ENCODE measurements at places on chromosomes 1 and 21.
A peak's percentile ranks its signal among the peaks of the same experiment; 100 is the strongest.

GRCh38 chr21:14547834-14548513 lies 1.9 kb upstream of the SAMSN1 start:
- DNase-seq = no peak

DNA sequence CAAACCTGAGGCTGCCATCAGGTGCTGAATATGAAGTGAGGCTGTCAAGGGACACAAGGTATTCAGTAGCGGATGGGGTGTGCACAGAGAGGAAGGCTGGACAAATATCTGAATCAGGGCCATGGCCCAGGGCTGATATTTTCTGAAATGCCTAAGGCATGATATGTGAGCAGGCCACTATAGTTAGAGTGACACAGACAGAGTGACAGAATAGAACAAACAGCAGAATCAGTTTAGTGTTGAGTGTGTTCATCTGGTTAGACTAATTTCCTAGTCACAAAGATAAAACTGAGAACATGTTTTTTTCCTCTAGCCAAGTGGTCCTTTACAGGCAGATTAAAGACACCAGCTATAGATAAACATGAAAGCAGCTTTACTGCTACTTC lies 3.9 kb downstream of the OVAAL start:
- DNase-seq = no peak

DNA sequence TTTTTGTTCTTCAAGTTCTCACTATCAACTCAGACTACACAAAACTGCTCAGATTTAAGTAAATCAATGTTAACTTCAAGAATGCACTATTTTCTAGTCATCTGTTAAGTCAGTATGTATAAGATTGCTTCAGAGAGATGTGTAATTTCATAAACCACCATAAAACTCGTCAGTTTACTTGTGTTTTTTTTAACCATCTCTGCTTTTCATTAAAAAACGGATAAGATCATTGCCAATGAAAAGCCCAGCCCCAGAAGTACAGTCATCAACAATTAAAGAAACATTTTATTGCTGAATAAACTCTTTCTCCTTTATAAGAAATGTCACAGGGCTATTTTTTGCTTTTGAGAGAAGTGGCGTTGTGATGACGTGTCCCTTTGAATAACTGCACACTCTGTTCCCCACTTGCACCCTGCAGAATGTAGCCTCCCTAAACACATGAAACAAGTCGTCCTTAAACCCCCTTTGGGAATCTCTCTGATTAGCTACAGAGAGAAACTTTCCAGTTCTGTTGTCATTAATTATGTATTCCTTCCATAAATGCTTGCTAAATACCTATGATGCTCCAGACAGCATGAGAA lies 202.7 kb upstream of the FOXD3 start:
- DNase-seq = no peak

DNA sequence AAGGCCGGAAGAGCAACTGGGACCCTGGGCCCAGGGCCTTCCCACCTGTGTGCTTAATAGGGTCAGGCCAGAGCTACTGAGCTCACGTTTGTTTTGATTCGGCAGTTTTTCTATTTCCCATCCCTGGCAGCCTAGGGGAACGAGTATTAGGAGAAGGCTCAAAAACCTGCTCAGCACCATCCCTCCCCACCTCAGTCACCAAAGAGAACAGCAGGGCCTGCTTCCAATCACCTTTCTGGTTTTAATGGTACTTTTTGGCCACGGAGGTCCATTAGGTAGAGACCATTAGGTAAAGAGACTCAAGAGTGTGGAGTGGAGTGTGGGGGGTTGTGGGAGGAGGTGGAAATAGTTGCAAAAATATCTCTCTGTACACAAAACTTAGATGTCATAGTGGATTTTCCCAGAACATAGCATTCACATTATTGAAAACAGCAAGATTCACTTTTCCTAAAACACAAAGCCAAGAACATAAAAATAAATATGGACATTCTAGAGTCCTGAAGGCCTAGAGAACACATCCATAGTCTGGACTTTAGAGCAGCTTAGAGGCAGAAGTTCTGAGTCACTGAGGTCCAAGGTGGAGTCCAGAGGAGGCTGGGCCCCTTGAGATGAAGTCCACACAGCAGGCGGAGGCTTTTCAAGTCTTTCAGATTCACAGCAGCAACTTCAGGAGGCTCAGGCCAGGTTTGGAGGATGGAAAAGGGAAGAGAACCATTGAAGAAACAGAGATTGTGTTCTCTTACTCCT lies 19.5 kb downstream of the NUAK2 start:
- peak; percentile 66 for DNase-seq

GRCh38 chr1:83787246-83787998 lies 211.5 kb downstream of the TTLL7 start:
- DNase-seq = no peak

GRCh38 chr1:68046423-68046822 lies 4.0 kb downstream of the DIRAS3 start:
- DNase-seq = no peak

GRCh38 chr21:45075596-45076244 lies 1.3 kb downstream of the ADARB1 start:
- no peak for DNase-seq

DNA sequence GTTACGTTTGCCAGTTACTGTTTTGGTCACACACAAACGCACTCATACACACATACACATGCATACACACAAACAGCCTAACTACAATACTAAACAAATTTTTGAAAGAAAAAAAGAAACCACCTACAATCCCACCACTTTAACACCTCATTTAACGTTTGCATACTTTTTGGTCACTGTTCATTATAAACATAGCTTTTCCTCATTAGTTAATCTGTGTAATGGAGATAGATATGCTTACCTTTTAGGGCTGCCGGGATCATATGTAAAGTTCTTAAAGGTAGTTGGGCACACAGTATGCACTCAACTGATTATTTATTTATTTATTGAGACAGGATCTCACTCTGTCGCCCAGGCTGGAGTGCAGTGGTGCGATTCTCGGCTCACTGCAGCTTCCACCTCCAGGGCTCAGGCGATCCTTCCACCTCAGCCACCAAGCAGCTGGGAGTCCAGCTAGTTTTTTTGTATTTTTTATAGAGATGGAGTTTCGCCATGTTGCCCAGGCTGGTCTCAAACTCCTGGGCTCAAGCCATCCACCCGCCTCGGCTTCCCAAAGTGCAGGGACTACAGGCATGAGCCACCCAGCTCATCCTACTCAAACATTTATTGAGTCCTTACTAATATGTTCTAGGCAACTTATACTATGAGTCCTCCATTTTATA lies 677 bp upstream of the BCL10 start:
- no peak for DNase-seq

DNA sequence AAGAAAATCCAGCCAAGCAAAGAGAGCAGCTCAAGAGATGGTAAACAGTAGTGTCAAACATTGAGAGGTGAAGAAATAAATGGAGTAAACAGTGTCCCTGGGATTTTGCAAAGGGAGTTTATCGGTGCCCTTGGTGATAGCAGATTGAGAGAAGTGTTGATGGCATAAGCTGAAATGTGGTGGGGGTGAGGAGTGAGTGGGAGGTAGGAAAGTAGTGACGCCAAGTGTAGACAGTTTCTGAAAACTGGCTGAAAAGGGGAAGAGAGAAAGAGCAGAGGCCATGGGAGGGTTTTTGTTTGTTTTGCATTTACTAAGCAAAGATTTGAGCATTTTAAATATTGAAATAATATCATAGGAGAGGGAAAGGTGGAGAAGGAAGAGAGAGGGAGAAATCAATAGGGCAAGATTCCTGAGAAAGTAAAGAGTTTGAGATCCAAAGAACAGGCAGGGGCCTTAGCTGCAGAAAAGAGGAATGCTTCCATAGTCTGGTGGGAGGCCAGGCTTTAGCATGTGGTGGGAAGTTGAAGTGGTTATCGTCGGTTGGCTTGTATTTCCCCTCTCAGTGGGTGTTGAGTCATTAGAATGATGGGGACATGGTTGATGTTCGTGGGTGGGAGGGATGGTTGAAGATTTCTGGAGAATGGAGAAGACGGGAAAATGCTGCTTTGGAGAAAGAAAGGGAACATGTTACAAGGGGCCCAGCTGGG lies 26.8 kb upstream of the RASAL2 start:
- DNase-seq = no peak

GRCh38 chr1:154222918-154223317 lies 2.2 kb downstream of the UBAP2L start:
- DNase-seq = no peak

DNA sequence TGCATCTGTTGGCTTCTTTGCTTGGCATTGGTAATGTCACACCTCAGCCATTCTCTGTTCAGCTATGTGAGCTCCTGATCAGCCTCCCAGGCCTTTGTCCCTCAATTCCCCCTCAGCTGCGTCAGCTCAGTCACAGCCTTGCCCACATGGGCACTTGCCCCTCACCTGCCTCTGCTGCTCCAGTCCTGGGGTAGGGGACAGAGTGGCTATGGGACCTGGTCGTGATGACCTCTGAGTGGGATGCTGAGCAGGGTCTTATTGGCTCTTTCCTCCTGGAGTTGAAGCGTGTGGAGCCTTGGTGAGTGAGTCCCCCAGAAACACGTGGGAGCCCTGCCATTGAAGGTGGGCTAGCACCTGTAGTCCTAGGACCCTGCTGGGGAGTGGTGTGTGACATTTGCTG lies 61.4 kb upstream of the TLR5 start:
- DNase-seq = no peak

- no peak for DNase-seq
Observed at GRCh38 chr1:11616766-11617165, 37.5 kb downstream of the FBXO2 start.

- no peak for DNase-seq
Observed at GRCh38 chr1:38241594-38242334, 195.2 kb upstream of the POU3F1 start.

DNA sequence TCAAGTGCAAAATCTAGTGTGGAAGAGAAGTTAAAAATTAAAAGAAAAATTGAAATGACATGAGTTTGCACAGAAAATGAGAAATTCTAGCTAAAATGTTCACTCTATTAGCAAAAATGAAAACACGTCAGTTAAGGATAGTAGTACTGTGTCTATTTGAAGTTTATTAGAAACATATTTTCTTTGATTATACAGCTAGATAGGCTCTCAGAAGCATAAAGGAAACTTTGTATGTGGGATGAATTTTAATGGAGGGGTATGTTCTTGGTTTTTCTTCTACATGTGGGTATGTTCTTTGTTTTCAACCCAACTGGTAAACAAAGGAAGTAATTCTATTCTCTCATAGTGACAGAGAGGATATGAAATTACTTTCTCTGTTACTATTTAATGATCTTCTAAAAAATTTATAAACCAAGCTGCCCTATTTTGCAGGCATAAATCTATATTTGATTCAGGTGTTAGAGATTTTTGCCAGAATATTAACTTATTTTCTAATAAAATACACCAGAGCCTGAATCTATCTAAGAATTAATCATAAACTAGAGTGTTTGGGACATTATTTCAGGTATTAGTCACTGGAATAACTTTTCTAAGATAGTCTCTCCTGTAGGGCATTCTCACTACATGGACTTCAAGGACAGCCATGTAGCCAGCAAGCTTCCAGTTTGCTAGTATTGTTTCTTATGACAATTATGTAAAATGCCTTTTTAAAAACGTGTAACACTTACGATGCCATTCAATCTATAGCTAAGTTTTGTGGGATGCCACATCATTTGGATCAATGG lies 15.8 kb downstream of the GPSM2 start:
- peak; percentile 43 for DNase-seq

DNA sequence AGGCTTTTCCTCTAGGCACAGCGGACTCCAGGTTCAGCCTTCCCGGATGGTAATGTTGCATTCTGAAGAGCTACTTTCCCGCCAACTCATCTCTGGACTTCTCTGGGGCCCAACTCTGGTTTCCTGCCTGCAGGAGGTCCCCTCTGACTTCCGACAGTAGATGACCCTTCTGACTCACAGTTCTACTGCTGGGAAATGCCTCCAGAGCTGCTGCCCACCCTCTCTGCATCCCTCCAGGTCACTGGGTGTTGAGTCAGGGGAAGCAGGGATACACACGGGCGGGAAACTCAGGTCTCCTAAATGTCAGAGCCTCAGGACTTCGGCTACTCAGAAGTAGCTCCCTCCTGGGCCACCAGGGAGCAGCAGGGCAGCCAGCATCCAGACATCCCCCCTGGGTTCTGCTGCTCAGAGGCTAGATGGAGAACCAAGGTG lies 2.1 kb upstream of the KIF21B start:
- peak; percentile 84 for DNase-seq

- DNase-seq = no peak
Observed at GRCh38 chr1:41097105-41097504, 75.6 kb upstream of the SLFNL1 start.

GRCh38 chr1:99727575-99728185 lies 38.8 kb downstream of the FRRS1 start:
- peak; percentile 78 for DNase-seq

DNA sequence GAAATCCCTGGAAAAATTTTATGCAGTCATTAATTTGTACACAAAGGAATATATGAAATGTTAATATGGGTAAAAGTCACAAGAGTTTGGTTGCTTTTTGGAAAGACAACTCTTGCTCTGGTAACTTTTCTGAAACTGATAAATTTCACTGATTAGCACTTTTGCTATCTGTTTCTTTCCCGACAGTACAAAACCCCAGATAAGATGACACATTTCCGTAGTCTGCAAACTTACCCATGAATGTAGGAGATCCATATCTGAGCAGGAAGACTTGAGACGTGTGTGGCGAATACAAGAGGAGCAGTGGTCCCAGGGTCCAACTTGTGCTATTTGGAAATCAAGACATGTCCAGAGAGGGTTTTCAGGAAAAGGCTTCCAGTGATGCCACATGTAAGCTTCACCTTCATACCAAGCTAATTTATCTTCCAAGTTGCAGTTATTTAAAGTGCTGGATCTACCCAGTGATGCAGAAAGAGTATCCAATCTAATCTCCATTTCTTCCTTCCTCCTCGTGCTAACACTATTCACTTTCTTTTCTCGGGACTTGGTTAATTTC lies 35.9 kb upstream of the SAMSN1 start:
- no peak for DNase-seq

GRCh38 chr1:24874611-24875234 lies 55.4 kb downstream of the RUNX3 start:
- DNase-seq = no peak

- DNase-seq = no peak
Observed at GRCh38 chr1:109832945-109833344, 69.2 kb upstream of the EPS8L3 start.

DNA sequence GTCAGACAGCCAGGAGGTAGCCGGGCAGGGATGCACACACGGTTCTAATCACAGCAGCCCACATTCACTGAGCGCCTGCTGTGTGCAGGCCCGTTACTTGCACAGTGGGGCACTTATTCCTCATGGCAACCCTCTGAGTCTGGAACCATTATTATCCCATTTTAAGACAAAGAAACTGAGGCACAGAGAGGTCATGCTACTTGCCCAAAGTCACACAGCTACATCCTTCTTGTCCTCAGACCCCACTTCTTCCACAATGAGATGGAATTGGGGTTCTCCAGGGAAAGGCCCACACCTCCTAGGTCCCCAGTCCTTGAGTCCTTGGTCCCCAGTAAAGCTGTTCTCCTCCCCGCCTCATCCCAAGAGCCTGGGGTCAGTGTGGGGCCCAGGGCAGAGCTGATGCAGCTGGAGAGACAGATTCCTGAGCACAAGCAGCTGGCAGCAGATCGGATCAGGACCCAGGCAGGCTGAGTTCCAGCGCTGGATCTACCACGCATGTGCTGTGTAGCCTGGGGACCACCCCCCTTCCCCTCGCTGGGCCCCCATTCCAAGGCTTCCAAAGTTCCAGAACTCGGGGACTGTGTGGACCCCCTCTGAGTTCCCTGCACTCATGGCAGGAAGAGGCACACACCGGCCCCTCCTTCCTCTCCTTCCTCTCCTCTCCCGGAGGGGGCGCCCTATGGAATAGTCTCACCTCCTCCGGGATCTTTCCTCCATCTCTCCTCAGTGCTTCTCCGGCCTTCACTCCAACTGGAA lies 393.4 kb downstream of the MATN1 start:
- DNase-seq = no peak

Data from EL (cell line).